ENCODE measurements at places on chromosomes 2 and 18.
A peak's percentile ranks its signal among the peaks of the same experiment; 100 is the strongest.

- no peak for DNase-seq
These were observed 685.4 kb upstream of the NRXN1 start for GRCh38 chr2:51717312-51717711.

DNA sequence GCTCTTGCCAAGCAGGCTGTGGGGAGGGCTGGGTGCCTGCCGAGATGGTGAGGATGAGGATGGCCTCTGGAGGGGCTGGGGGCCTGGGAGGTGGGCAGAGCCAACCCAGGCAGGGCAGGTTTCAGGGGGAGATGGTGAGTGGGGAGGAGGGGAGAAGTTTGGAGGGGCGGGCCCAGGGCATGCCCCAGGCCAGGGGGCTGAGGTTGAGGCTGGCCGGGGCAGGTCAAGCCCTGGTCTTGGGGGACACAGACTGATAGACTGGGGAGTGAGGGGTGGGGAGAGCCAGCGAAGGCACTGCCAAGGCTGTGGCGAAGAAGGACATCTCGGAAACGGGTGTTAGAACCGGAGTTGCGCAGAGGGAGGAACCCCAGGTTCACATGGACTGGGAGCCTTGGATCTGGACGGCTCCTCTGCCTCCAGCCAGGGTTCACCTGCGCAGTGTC is 12.6 kb downstream of the CAPN10 start:
- DNase-seq, result no peak

DNA sequence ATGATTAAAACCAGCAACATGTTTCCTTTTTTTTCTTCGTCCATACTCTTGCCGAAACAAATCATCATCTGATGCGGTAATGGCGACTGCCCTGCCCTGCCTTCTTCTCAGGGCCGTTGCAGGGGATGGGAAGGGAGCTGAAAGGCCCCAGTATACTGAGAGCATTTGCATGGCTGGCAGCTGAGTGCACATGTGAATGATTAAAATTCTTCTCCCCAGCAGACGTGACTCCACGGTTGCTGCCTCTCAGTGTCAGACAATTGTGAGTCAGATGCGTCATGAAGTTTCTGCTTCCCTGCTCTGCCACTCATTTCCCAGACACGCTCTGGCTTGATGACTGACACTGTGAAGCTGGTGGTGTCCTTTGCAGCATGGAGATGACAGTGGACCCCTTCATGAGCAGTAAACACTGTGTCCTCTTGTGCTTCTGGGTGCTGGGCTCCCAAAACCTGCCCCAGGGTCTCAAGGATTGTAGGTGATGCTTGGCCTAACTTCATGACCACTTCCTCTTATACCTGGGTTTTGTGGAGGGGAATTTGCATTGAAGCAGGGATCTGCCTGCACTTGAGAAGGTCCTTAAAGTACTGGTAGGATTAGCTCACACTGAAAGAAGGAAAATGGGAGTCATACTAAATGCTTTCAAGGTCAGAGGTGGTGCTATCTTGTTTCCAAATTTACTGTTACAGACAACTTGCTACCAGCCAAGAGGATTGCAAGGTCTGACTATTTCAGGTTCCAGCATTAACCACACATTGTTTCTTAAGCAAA is 222.5 kb upstream of the COPS8 start:
- DNase-seq, result no peak

GRCh38 chr2:94956797-94957391 is 68.6 kb upstream of the MAL start:
- peak; percentile 41 for DNase-seq

DNA sequence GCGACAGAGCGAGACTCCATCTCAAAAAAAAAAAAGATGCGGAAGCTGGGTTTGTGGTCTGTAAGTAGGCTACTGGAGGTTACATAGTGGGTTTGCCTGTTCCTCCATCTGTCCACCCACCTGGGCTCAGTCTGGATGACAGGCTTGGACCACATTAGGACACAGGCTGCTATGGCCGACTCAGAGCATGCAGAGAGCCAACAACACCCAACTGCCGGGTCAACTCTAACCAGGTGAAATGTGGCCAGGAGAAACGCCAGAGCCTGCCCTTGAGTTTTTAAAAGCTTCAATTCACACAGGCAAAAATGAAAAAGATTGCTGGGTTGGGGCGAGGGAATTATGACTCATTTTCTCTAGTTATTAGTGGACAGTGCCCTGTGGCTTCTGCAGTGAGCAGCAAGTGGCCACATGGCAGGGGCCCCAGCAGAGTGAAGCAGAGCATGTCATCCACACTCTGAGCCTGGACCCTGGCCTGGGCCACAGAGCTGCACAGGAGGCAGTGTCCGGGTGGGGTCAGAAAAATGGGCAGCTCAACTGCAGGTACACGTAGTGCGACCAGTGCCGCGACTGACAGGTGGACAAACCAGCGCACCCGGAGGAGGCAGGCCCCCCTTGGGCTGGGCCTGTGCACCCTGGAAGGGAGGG is 67.4 kb downstream of the BIN1 start:
- DNase-seq, result no peak

GRCh38 chr2:80258793-80259192 is 45.8 kb downstream of the LRRTM1 start:
- DNase-seq, result no peak

DNA sequence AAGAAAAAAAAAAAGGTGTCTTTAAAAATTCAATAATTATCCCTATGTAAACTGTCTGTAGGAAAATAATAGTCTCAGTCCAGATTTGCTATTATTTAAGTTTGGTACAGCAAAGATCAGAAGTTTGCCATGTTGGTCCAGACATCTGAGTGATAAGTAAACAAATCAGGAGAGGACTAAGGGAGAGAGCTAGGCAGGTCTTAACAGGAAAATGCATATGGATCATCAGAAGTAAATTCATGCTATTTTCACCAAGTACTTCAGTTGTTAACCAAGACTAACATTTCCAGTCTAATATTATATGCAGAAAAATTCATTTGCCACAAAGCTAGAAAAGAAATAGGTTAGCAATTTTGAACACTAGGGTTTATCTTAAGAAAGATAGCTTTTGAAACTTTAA is 95.0 kb upstream of the STK17B start:
- no peak for DNase-seq
